ENCODE measurements at places on chromosomes 1 and 21.

GRCh38 chr1:14160781-14161180 lies 437.7 kb upstream of the KAZN start:
- no peak for DNase-seq

GRCh38 chr1:75129983-75130789 lies 4.0 kb upstream of the LHX8 start:
- DNase-seq = no peak

GRCh38 chr1:66247415-66248208 lies 286.3 kb upstream of the SGIP1 start:
- DNase-seq = no peak

DNA sequence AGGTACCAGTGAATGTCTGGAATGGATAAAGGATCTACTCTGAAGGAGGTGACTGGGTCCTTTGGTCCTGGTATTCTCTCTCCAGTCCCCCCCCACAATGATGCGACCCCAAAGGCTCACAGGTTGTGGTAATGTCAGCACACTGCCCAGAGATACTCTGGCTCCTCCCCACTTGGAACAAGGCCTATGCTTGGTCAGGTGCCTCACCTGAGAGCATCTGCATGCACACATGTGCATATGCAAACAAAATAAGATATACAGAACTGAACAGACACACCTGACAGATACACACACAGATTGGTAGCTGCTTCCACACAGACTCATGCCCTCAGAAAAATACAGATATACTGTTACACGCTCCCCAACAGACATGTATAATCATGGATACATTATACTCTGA lies 33.5 kb downstream of the DMAP1 start:
- no peak for DNase-seq

DNA sequence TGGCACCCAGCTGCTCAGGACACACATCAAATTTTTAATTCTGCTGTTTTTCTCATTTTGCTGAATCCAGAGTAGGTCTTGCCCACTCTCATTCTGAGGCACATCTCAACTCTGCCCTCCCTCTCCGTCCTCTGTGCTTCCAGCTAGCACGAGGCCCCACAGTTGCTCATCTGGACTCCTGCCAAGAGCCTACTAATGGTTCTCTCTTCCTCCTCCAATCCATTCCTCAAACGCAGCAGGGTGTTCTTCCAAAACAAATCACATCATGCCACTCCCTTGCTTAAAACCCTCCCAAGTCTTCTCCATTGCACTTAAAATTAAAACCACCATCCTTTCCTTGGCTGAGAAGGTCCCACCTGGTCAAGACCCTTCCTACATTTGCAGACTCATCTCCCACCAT lies 49.8 kb upstream of the SCAF4 start:
- DNase-seq = no peak

DNA sequence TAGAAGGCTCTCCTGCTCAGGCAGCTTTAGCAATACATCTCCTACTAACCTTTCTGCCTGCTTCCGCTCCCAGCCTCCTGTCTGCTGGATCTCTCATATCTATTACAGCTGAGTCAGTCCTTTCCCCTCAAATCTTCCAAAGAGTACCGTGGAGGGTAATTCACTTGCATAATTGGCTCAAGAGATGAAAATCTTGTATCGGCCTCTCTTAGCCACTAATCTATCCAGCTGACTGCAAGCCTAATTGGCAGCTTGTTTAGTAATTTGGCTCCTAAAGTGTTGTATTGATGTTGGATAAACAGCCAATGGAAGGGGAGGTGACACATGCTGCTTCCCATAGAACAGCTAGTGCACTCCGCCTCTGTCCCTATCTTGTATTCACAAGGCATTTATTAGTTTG lies 195.7 kb downstream of the GPATCH2 start:
- DNase-seq = no peak

Data from stimulated activated CD8-positive, alpha-beta memory T cell treated with anti-CD3 and anti-CD28 coated beads, Interleukin-2, amount 100 ng/mL, for 1 hour (primary cell).